ENCODE measurements at places on chromosomes 16 and 17. TPM values are rescaled to one million over a fixed set of nuclear protein-coding genes. Genes with fewer than 3 reads are reported as not detected.

DNA sequence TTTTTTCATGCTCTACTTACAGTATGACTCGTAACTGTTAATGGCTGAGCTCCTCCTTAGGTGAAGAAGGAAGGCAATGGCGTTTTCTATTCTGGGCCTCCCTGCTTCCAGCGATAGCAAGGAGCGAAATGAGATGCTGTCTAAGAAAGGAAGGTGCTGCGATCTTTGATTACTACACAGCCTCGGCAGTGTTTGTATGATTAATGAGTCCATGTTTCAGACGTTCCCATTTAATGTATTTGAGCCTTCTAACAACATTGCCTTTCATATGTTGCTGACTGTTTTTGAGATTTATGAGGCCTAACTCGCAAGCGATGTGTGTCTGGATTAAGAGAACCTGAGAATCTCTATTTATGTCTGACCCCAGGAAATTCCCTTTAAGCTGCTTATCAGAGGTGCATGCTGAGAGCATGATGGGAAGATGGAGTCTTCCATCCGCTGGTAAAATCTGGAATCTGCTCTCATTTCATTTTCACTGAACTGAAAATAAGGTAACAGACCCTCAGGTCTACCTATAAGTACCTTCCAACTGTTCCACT is 403.4 kb downstream of the WWOX start:
- H3K27me3 ChIP-seq = no peaks in the 10 kb centered on the region
- H3K4me1 ChIP-seq = no peaks in the 10 kb centered on the region
- DNase-seq = no peak
- H3K27ac ChIP-seq = no peak overlapping the region
- H3K4me3 ChIP-seq = no peak overlapping the region

DNA sequence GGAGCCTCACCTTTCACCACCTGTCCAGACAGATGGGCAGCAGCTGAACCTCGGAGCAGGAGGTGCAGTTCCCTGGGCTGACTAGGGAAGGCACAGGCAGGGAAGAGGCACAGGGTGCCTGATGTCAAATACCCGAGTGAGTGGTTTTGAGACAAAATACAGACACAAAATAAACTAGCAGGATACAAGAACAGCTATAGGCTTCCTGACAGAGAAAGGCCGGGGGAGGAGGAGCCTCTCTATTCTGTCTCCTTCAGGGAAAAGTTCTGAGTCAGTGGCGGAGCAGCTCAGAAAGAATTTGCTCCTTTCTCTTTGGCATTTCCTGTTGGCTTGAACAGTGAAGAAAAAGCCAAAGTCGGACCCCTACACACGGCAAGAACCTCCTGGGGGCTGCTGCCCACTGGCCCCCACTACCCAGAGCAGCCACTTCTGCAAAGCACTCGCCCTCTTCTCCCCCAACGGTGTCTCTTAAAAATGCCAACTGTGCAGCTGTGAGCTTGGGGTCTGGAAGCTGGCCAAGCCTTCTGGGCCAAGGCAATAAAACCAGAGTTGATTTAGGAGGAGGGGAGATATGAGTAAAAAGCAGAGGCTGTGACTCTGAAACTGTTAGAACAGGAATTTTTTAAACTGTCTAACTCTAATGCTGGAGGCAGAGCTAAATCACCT is 14.4 kb upstream of the FAAP100 start:
- no peak overlapping the region for H3K4me3 ChIP-seq
- peak overlapping the region; percentile 48 for H3K27ac ChIP-seq
- no peaks in the 10 kb centered on the region for H3K27me3 ChIP-seq
- H3K36me3 ChIP-seq = peaks cover 50% of the 10 kb centered on the region
- H3K4me1 ChIP-seq = no peaks in the 10 kb centered on the region
- DNase-seq = no peak

Gene CMTM2
- 0.95 TPM for total RNA-seq

GRCh38 chr17:36071751-36072150 is 7.7 kb downstream of the CCL18 start:
- peak; percentile 21 for DNase-seq
- H3K27me3 ChIP-seq = peaks cover 10% of the 10 kb centered on the region
- no peak overlapping the region for H3K4me3 ChIP-seq
- H3K27ac ChIP-seq = no peak overlapping the region
- peaks cover 12% of the 10 kb centered on the region for H3K4me1 ChIP-seq

- H3K27me3 ChIP-seq = peaks cover 1% of the 10 kb centered on the region
- H3K27ac ChIP-seq = no peak overlapping the region
- no peaks in the 10 kb centered on the region for H3K36me3 ChIP-seq
- DNase-seq = no peak
These were observed 139.4 kb downstream of the ZFHX3 start for GRCh38 chr16:72908362-72909167.

- no peak overlapping the region for H3K4me3 ChIP-seq
- no peaks in the 10 kb centered on the region for H3K36me3 ChIP-seq
- H3K27me3 ChIP-seq = peaks cover 13% of the 10 kb centered on the region
- peaks cover 14% of the 10 kb centered on the region for H3K4me1 ChIP-seq
These were observed 36.6 kb downstream of the GINS3 start for GRCh38 chr16:58428621-58429542.

GRCh38 chr16:86809458-86809955 is 231.2 kb downstream of the FOXL1 start:
- no peaks in the 10 kb centered on the region for H3K4me1 ChIP-seq
- H3K36me3 ChIP-seq = no peaks in the 10 kb centered on the region
- no peak overlapping the region for H3K27ac ChIP-seq

DNA sequence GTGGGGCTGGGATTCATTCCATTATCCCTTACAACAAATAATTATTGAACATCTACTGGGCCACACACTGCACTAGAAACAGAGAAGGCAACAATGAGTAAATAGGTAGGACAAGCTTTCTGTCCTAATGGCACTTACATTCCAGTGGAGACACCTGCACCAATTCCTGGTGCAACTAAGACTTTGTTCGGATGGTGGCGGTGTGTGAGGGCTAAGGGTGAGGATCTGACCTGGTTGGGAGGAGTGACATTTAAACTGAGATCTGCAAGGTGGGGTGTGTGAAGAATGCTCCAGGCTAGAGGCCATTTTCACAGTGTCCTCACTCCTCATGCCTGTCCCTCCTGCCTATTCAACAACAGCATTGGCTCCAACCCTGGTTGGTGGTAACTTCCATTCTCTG is 510.0 kb downstream of the XYLT1 start:
- no peak overlapping the region for H3K4me3 ChIP-seq
- no peak for DNase-seq
- H3K27me3 ChIP-seq = no peaks in the 10 kb centered on the region
- no peaks in the 10 kb centered on the region for H3K4me1 ChIP-seq
- no peak overlapping the region for H3K27ac ChIP-seq

GRCh38 chr16:83355570-83356218 is 452.1 kb upstream of the HSBP1 start:
- H3K27me3 ChIP-seq = no peaks in the 10 kb centered on the region
- no peak overlapping the region for H3K4me3 ChIP-seq
- no peak for DNase-seq
- no peaks in the 10 kb centered on the region for H3K4me1 ChIP-seq
- no peaks in the 10 kb centered on the region for H3K36me3 ChIP-seq

GRCh38 chr16:54526916-54527315 is 240.3 kb upstream of the IRX3 start:
- H3K27me3 ChIP-seq = no peaks in the 10 kb centered on the region
- no peak for DNase-seq
- no peaks in the 10 kb centered on the region for H3K4me1 ChIP-seq
- H3K36me3 ChIP-seq = no peaks in the 10 kb centered on the region

- no peak for DNase-seq
- H3K27me3 ChIP-seq = peaks cover 12% of the 10 kb centered on the region
- no peak overlapping the region for H3K4me3 ChIP-seq
- peaks cover 16% of the 10 kb centered on the region for H3K4me1 ChIP-seq
- H3K36me3 ChIP-seq = no peaks in the 10 kb centered on the region
These were observed 72.9 kb downstream of the CNGB1 start for GRCh38 chr16:57897996-57898395.

Gene ZNF785
- total RNA-seq = 17.1 TPM

GRCh38 chr16:48632137-48632774 is 22.3 kb upstream of the N4BP1 start:
- peaks cover 7% of the 10 kb centered on the region for H3K4me1 ChIP-seq
- H3K4me3 ChIP-seq = no peak overlapping the region
- peaks cover 2% of the 10 kb centered on the region for H3K27me3 ChIP-seq
- no peak overlapping the region for H3K27ac ChIP-seq

- no peak overlapping the region for H3K27ac ChIP-seq
- peaks cover 47% of the 10 kb centered on the region for H3K36me3 ChIP-seq
- no peaks in the 10 kb centered on the region for H3K27me3 ChIP-seq
- no peak for DNase-seq
These were observed 214.4 kb upstream of the CHMP6 start for GRCh38 chr17:80777274-80777673.

DNA sequence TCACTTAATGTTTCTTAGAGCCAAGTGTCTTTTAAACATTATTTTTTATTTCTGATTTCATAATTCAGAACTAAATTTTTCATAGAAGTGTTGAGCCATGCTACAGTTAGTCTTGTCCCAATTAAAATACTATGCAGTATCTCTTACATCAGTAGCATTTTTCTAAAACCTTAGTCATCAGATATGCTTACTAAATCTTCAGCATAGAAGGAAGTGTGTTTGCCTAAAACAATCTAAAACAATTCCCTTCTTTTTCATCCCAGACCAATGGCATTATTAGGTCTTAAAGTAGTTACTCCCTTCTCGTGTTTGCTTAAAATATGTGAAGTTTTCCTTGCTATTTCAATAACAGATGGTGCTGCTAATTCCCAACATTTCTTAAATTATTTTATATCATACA is 13.6 kb upstream of the BCAS3 start:
- H3K4me3 ChIP-seq = no peak overlapping the region
- H3K36me3 ChIP-seq = peaks cover 9% of the 10 kb centered on the region
- peaks cover 3% of the 10 kb centered on the region for H3K4me1 ChIP-seq
- no peaks in the 10 kb centered on the region for H3K27me3 ChIP-seq

- H3K27me3 ChIP-seq = no peaks in the 10 kb centered on the region
- peaks cover 62% of the 10 kb centered on the region for H3K4me1 ChIP-seq
- H3K4me3 ChIP-seq = peak overlapping the region; percentile 76
- H3K36me3 ChIP-seq = no peaks in the 10 kb centered on the region
- peak; percentile 95 for DNase-seq
- H3K27ac ChIP-seq = peak overlapping the region; percentile 97
These were observed 14.2 kb upstream of the RHBDF2 start for GRCh38 chr17:76515274-76515949.

Gene SLC6A2
- total RNA-seq = not detected

Gene KCTD2
- 18.7 TPM for total RNA-seq

- no peak for DNase-seq
- H3K27me3 ChIP-seq = no peaks in the 10 kb centered on the region
- no peaks in the 10 kb centered on the region for H3K36me3 ChIP-seq
- H3K4me3 ChIP-seq = no peak overlapping the region
These were observed 28.5 kb downstream of the KIFC3 start for GRCh38 chr16:57773655-57774295.

DNA sequence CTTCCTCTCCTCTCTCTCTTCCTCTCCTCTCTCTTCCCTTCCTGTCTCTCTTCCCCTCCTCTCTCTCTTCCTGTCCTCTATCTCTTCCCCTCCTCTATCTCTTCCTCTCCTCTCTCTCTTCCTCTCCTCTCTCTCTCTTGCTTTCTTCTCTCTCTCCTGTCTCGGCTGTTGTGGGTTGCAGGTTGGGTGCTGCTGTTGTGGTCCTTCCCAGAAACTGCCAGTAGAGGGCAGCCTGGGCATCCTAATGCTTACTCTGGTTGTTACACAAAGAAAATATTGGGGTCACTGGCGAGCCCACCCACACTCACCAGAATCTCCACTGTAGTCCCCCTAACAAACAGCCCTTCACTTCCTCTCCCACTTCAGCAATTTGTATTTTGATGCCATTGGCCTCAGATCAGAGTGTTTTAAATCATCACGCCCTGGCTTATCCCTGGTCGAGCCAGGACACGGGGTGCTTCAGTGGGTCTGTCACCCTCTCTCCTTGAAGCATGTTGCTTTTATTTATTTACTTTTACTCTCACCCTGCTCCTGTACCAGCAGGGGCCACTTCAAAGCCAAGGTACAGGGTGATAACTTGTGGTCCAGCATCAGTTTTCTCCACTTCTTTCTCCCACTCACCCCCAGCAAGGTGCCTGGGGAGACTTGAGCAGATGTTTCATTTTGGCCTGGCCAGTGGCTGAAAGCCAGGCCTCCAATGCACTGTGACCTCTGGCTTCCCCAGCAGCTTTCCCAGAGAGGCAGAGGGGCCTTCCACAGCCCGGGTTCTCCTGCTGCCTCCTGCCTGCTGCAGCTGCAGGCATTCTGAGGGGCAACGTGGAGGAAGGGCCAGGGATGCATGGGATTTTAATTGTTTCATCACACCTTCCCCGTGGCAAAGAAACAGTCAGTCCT is 4.7 kb upstream of the MMP15 start:
- H3K4me1 ChIP-seq = peaks cover 14% of the 10 kb centered on the region
- peaks cover 7% of the 10 kb centered on the region for H3K36me3 ChIP-seq
- peak; percentile 90 for DNase-seq

- H3K27me3 ChIP-seq = peaks cover 8% of the 10 kb centered on the region
- no peak overlapping the region for H3K4me3 ChIP-seq
- H3K36me3 ChIP-seq = no peaks in the 10 kb centered on the region
- H3K4me1 ChIP-seq = peaks cover 13% of the 10 kb centered on the region
- H3K27ac ChIP-seq = no peak overlapping the region
These were observed 15.0 kb upstream of the SLC16A11 start for GRCh38 chr17:7058831-7059447.

DNA sequence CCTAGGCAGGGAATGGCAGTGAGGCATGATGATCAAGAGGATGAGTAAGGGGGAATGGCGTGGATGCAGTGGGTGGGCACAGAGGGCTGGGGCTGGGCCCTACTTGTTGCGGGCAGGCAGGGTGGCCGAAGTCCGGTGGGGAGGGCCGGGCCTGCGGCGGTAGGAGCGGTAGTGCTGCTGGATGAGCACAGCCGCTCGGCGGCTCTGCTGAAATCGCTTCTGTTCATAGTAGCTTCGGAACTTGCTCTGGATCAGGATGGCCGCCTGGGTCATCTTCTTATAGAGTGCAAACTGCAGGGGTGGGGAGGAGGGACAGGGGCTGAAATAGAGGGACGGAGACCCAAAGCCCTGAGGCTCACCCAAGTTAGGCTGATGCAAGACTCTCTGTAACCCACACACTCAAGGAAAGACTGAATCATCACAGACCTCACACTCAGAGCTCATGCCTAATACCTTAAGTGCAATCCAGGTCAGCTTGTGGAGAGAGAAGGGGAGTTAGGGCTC is 1.5 kb upstream of the SPAG7 start:
- peaks cover 12% of the 10 kb centered on the region for H3K4me1 ChIP-seq
- no peak overlapping the region for H3K4me3 ChIP-seq

- H3K36me3 ChIP-seq = no peaks in the 10 kb centered on the region
- H3K4me3 ChIP-seq = no peak overlapping the region
- no peak for DNase-seq
These were observed 256.2 kb downstream of the FOXL1 start for GRCh38 chr16:86834451-86835035.

- peaks cover 5% of the 10 kb centered on the region for H3K27me3 ChIP-seq
- H3K4me1 ChIP-seq = peaks cover 10% of the 10 kb centered on the region
- H3K4me3 ChIP-seq = no peak overlapping the region
- no peaks in the 10 kb centered on the region for H3K36me3 ChIP-seq
- no peak for DNase-seq
These were observed 18.5 kb downstream of the SEC14L5 start for GRCh38 chr16:4976611-4977145.

- peaks cover 25% of the 10 kb centered on the region for H3K27me3 ChIP-seq
- H3K4me1 ChIP-seq = peaks cover 5% of the 10 kb centered on the region
- DNase-seq = no peak
- no peak overlapping the region for H3K27ac ChIP-seq
These were observed 48.7 kb upstream of the NDRG4 start for GRCh38 chr16:58451265-58451689.
